ENCODE measurements at places on chromosomes 6 and 20. TPM values are rescaled to one million over a fixed set of nuclear protein-coding genes. Genes with fewer than 3 reads are reported as not detected.

GRCh38 chr20:52446421-52447224 lies 255.0 kb upstream of the ZFP64 start:
- H3K27ac ChIP-seq = no peak overlapping the region
- H3K27me3 ChIP-seq = no peaks in the 10 kb centered on the region
- no peaks in the 10 kb centered on the region for H3K36me3 ChIP-seq
- DNase-seq = no peak
- H3K4me3 ChIP-seq = no peak overlapping the region
- H3K4me1 ChIP-seq = no peaks in the 10 kb centered on the region

- peaks cover 5% of the 10 kb centered on the region for H3K4me1 ChIP-seq
- H3K4me3 ChIP-seq = peak overlapping the region; percentile 53
- H3K27ac ChIP-seq = no peak overlapping the region
- DNase-seq = no peak
- no peaks in the 10 kb centered on the region for H3K36me3 ChIP-seq
Measured at GRCh38 chr6:73388800-73389512, 5.7 kb upstream of the DDX43 start.

Gene OTOR
- total RNA-seq = not detected

Gene SEL1L2
- total RNA-seq = not detected
